ENCODE measurements at places on chromosomes 4 and X.

GRCh38 chr4:185204238-185204910, 574 bp upstream of the CFAP97 start:
- DNase-seq, result no peak

- no peak for DNase-seq
Observed at GRCh38 chr4:88628746-88629145, 36.5 kb downstream of the HERC3 start.

DNA sequence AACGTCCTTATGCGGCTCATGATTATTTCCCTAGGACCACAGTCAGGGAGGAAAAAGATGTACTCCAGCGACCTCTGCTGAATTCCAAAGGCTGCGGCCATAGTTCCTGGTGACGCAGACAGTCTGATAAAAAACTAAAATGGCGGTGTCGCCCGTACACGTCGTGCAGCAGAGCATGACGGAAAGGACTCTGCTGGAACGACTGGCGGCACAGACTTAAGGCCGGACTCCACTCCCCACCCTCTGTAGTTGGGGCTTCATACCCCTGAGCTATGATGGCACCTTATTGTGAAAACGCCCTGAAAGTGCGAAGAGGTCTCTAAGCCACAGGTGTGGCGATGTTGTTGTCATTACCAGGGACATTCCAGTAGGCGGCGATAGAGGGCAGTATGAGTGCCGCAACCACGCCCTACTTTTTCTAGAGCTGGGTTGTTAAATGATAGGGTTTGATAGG, 90.0 kb upstream of the EDA2R start:
- peak; percentile 54 for DNase-seq

DNA sequence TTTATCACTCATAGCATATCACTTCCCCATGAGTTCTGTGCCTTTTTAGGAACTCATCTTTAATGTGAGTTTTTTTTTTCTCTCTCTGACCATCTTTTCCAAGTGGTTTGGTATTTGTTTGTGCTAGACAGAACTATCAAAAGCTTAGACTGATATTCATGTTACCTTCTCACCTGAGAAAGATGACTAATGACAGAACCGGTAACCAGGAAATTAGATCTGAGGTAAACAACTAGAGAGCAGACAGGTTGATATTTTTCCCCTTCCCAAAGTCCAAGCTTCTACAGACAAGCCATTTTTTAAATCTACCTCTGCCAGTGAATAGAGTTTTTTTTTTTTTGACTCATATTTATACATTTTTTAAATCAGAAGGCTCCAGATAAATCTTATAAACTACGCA, 17.0 kb upstream of the SRD5A3 start:
- no peak for DNase-seq
